Caudate nucleus (tissue), 63 donors: ENCODE measurements at places on chromosomes 11 and 22.

- peak; percentile 1 for DNase-seq
Measured at GRCh38 chr11:94183886-94184264, 55.2 kb downstream of the PANX1 start.

- no peak for DNase-seq
Measured at GRCh38 chr22:28058036-28058435, 139.0 kb upstream of the PITPNB start.

DNA sequence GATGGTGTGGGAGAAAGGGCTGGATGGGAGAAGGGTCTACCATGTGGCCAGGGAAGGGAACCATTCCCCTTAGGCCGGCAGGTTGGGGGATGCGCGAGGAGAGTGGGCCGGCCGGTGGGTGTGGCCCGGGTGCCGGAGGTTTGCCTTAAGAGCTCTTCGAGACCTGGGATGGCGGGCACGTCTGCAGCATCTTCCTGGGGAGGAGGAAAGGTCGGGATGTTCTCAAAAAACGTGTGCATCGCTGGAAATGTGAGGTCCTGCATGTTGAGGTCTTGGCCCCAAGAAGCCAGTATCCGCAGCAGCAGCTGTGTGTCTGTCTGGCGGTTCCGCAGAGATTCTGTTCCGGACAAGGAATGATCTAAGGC, 1.4 kb downstream of the NAV2 start:
- DNase-seq, result no peak

- no peak for DNase-seq
Measured at GRCh38 chr11:118918128-118918685, 7.5 kb downstream of the BCL9L start.

DNA sequence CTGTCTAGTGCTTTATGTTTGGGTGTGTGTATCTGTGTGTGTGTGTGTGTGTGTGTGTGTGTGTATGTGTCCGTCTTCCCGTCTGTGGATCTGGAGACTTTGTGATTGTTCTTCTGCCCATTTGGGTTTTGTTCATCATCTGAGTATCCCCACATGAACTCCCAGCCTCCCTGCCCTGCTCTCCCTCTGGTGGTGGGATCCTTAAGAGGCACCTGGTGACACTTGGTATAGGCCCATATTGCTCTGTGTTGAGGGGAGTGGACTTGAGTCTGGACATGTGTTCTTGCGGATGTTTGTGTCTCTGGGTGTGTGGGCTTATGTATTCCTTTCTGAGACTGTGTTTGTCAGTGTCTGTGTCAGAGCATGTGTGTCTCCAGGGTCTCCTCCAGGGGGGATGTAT, 15.3 kb downstream of the RCOR2 start:
- DNase-seq, result no peak

DNA sequence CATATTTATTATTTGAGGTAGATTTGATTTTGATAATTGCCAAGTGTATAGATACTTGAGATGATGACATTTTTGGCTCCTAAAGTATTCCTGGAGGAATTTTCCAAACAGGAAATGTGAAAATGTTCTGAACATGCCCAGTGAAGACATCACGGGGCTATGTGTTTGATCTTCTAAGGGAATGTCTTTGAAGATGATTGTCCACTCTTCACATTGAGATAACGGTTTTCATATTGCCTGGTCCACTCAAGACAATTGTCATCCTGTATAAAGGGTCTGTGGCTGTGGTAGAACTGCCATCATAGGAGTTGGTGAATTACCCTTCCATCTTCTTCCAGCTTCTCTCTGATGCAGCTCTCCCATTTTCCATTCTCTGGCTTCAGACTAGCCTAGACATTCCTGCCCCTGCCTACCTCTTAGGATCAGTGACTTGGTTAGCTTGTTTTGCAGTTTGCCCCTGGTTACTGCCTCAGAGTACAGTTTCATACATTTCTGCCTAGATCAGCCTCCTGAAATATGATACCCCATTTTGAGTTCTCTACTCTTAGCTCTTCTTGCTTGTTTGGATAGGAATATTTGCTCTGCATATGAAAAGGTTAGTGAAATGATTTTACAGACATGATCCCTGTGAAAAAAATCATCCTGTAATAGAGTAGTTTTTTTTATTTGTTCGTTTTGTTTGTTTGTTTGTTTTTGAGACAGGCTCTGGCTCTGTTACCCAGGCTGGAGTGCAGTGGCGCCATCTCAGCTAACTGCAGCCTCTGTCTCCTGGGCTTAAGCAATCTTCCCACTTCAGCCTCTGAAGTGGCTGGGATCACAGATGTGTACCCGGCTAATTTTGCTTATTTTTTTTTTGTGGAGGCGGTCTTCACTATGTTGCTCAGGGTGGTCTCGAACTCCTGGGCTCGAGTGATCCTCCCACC, 111.4 kb upstream of the SORL1-AS1 start:
- DNase-seq, result no peak

DNA sequence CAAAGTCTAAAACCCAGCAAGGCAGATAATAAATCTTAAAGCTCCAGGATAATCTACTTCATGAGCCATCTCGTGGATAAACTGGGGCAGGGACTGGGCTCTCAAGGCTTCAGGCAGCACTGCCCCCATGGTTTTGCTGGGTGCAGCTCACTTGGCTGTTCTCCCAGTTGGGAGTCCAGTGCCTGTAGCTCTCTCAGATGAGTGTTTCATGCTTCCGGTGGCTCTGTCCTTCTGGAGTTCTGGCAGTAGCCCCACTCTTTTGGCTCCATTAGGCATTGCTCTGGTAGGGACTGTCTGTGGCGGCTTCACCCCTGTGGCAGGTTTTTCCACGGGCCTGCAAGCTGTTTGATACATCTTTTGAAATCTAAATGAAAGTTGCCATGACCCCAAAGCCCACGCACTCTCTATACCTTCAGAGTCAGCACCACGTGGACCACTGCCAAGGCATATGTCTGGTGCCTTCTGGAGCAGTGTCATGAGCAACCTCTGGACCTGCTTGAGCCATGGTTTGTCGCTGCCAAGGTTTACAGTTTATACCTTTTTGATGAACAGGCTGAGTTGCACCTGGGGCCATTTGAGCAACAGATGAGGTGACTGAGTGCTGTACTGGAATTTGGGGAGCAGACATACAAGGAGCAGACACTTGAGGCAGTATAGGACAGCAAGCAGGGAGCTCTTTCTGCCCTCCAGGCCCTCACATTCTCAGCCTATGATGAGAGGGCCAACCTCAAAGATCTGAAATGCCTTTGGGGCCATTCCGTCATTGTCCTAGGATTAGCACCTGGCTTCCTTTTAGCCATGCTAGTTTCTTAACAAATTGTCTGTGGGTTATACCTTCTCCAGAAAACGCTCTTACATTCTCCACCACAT, 48.6 kb downstream of the MTNR1B start:
- DNase-seq, result no peak

- DNase-seq, result no peak
Measured at GRCh38 chr22:17707526-17707925, 66.7 kb downstream of the BID start.

GRCh38 chr11:29448246-29448877, 568.5 kb downstream of the KCNA4 start:
- DNase-seq, result no peak

GRCh38 chr11:36792996-36793914, 195.2 kb upstream of the RAG2 start:
- DNase-seq, result no peak

DNA sequence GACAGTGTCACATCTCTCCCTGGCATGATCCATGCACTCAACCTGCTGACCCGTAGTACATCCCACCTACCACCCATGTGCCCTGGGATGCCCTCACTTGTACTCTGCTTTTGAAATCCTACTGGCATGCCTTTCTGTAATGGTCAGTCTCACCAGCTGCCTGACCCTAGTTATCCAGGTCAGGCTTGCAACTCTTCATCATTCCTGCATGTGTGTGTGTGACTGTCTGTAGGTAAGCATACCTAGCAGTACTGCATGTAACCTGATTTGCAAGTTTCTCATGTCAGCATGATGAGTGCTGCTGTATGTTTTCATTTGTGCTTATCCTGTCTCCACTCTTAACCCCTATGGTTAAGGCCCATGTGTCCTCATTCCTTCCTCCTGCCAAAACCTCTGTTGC, 202.0 kb upstream of the MTNR1B start:
- no peak for DNase-seq

GRCh38 chr11:45765836-45766235, 39.1 kb upstream of the SLC35C1 start:
- DNase-seq, result no peak
